Nephron progenitor cell (in vitro differentiated cells): ENCODE measurements at places on chromosomes 16 and 17.

DNA sequence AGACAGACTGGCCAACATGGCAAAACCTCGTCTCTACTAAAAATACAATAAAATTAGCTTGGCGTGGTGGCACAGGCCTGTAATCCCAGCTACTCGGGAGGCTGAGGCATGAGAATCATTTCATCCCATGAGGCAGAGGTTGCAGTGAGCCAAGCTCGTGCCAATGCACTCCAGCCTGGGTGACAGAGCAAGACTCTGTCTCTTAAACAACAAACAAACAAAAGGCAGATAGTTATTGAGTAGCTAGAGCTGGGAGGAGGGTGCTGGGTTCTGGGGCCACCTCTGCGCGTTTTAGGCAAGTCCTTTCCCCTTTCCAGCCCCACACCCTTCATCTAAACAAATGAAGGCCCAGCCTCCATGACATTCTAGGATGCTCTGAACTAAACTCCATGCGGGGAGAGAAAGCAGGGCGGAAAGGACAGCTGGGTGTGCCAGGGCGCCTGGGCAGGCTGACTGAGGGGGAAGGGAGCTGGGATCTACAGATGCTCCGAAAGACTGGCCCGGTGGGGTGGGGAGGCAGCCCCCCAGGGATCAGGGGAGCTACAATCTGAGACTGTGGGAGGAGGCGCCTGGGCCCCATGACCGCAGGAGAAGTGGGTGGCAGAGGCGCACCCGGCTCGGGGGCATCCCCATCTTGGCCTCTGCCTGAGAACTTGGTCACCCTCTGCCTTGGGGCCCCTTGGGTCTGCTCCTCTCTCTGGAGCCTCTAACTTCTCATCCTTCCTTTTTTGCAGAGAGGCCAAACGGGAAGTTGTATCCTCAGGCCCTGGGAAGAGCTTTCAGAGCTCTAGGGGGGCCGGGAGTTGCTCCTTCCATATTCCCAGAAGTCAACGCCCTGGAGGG lies 910 bp downstream of the ITGAL start:
- no peak overlapping the region for H3K27ac ChIP-seq
- no peak overlapping the region for H3K4me3 ChIP-seq
- no peaks in the 10 kb centered on the region for H3K4me1 ChIP-seq

DNA sequence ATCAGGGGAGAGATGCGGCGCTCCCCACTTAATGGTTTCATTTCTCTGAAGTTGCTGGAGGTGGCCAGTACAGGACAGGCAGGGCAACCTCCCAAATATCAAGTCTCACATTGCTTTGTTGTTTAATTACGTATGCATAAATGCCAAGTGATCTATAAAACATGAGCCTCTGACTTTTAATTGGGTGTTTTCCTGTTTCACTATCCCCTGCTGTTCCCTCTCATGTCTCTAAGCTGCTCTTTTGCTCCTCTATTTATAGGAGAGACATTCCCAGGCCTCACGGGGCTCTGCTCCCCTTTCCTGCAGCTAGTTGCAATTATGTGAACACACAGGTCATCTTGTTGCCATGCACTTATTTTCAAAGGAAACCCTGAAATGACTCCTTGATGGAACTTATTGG lies 1173.5 kb upstream of the GOT2 start:
- no peak overlapping the region for H3K4me3 ChIP-seq
- H3K27ac ChIP-seq, result peak overlapping the region; percentile 90
- no peaks in the 10 kb centered on the region for H3K27me3 ChIP-seq
- no peaks in the 10 kb centered on the region for H3K36me3 ChIP-seq

DNA sequence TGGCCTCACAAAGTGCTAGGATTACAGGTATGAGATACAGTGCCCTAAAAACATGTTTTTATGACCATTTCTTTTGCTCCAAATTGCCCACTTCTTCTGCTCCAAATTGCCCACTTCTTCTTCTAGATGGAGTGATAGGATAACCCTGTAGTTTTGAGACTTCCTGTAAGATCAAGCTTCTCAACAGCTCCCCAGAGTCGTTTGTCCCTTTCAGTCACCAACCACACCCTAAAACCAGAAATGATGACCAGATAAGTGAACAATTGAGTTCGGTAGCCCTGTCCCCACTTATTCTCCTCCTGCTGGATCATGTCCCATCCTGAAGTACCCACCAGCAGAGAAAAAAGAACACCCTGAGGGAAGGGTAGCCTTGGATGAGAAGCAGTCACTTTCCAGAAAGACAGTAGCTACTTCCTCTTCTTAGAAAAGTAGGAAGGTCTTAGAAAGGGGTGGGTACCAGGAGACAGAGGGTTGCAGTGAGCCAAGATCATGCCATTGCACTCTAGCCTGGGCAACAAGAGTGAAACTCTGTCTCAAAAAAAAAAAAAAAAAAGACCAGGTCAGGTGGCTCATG lies 2.5 kb downstream of the ODAD4 start:
- peak overlapping the region; percentile 16 for H3K4me3 ChIP-seq
- H3K27me3 ChIP-seq, result peaks cover 4% of the 10 kb centered on the region
- H3K27ac ChIP-seq, result no peak overlapping the region
- peaks cover 33% of the 10 kb centered on the region for H3K4me1 ChIP-seq

DNA sequence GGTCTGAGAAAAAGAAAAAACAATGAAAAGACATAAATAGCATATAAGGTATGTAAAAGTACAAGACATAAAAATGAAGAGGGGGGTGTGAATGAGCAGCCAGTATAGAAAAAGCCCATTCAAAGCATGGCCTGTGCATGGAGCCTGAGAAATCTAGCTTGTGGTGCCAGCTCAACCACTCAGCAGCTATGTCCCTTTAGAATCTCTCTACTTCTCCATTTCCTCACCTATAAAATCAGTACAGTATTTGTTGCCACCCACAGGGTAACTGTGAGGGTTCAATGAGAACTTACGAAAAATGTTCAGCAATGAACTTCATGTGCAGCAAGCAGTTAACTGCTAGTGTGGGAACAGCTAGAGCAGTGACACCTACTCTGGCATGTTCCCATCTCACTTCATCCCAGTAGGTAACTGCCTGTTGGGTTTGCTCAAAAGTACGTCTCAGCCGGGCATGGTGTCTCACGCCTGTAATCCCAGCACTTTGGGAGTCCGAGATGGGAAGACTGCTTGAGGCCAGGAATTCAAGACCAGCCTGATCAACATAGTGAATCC lies 15.3 kb downstream of the CYTH1 start:
- DNase-seq, result no peak
- no peak overlapping the region for H3K27ac ChIP-seq
- peaks cover 8% of the 10 kb centered on the region for H3K4me1 ChIP-seq
- H3K27me3 ChIP-seq, result no peaks in the 10 kb centered on the region

- no peak overlapping the region for H3K4me3 ChIP-seq
- DNase-seq, result no peak
- H3K27ac ChIP-seq, result no peak overlapping the region
- H3K4me1 ChIP-seq, result peaks cover 20% of the 10 kb centered on the region
Observed at GRCh38 chr17:59897090-59897489, 4.2 kb downstream of the RPS6KB1 start.

DNA sequence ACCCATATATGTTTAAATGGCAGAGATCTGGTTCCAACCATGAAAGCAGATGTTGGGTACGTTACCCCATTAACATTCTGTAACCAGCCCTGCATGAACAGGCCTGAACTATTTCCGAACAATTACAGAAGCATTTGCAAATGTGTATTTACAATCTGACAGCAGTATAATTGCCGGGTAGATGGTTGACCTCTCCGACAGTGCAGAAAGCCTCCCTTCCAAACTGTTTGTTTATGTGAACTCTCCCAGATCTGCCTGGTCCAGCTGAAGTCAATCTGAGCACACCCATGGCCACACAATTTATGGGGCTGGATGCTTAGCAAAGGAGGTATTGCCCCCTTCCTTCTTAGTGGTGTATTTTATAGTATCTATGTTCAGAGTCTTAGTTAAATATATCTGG lies 21.8 kb downstream of the NUDT7 start:
- peaks cover 12% of the 10 kb centered on the region for H3K4me1 ChIP-seq
- H3K4me3 ChIP-seq, result no peak overlapping the region
- H3K27me3 ChIP-seq, result peaks cover 6% of the 10 kb centered on the region
- DNase-seq, result no peak
- no peak overlapping the region for H3K27ac ChIP-seq

DNA sequence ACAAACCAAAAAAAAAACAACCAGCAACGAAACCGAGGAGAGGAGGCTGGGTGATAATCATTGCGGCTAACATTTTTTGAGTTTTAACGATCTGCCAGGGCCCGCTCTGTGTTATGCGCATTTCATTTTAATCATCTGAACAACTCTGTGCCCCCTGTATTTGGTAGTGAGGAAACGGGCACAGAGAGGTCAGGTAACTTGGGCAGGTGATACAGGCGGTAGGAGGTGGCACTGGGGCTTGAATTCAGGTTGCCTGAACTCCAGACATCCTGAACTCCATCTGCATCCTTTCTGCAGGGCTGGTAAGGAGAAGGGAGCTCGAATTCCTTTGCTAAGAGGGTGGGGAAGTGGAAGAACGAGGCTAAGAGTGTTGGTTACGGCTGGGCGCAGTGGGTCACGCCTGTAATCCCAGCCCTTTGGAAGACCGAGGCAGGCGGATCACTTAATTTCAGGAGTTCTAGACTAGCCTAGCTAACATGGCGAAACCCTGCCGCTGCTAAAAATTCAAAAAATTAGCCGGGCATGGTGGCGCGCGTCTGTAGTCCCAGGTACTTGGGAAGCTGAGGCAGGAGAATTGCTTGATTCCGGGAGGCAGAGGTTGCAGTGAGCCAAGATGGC lies 1.1 kb downstream of the CLUAP1 start:
- peaks cover 19% of the 10 kb centered on the region for H3K4me1 ChIP-seq
- H3K4me3 ChIP-seq, result peak overlapping the region; percentile 95
- DNase-seq, result no peak

DNA sequence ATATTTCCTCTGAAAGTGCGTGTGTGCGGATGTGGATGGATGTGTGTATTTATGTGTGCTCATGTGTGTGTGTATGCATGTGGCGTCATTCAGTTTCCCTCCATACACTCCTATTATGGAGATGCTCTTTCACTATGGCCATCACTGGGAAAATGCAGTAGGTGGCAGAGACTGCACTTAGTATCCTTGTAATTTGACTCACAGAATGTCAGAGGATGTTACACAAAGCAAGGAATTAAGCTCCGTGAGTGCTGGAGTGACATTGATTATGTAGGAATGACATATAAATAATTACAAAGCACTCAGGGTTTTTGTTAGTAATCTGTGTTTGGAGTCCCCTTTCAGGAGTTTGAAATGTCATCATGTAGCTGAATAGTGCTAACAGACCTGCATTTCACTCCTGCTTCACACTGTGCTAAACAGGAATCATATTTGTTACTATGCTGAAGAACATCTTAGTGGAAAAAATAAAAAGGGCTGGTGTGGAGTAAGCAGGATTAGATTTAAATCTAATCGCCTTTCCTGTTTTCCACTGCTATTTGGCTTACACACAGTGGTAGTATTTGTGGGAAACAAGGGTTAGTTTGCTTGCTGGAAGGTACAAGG lies 59.6 kb downstream of the HS3ST4 start:
- H3K36me3 ChIP-seq, result no peaks in the 10 kb centered on the region
- no peaks in the 10 kb centered on the region for H3K4me1 ChIP-seq
- H3K27me3 ChIP-seq, result peaks cover 10% of the 10 kb centered on the region

DNA sequence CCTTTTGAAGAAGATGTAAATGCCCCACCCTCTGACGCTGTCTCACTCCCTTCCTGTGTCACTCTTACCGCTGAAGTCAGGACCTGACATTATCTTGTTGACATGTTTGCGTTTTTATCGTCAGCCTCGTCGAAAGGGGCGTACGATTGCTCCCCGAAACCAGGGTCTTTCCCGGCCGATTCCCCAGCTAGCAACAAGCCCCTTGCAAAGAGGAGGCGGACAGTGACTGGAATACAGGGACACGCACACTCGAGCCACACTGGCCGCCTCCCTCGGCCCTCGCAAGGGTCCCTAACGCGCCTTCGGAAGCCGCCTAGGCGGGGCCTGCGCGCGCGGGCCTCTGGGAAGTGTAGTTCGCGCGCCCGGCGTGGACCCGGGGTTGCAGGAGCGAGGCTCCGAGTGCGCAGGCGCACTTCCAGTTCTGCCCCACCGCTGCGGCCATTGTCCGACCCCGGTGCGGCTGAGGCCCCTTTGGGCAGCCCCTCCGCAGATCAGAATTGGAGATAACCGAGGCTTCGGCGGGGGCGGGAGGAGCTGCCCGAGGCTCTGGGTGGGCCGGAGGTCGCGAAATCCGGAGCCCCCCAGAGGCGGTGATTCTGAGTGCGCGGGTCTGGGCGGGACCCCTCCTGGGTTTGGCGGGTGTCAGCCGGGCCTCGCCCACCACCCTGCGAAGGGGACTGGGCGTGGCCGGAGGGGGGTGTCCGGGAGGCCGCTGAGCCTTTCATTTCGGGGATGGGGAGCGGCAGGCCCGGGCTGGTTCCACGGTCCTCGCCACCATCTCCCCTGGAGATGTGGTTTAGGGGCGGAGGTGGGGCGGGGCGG lies at the start of gene ZFP90:
Gene ZFP90, plus strand, starts transcription at position 412 of the 822 bp plus-strand sequence. CDS start 502 bp downstream, outside the sequence.
- peak; percentile 93 for DNase-seq
- H3K36me3 ChIP-seq, result peaks cover 74% of the 10 kb centered on the region
- H3K4me3 ChIP-seq, result peak within 1 kb of the TSS; percentile 94
- peak within 1 kb of the TSS; percentile 70 for H3K27ac ChIP-seq
- peaks cover 14% of the 10 kb centered on the region for H3K4me1 ChIP-seq

- H3K4me3 ChIP-seq, result no peak overlapping the region
- no peaks in the 10 kb centered on the region for H3K36me3 ChIP-seq
- no peak overlapping the region for H3K27ac ChIP-seq
- no peak for DNase-seq
Observed at GRCh38 chr17:17983376-17983775, 10.7 kb downstream of the DRC3 start.

GRCh38 chr16:52165961-52166360 lies 381.0 kb downstream of the TOX3 start:
- no peaks in the 10 kb centered on the region for H3K36me3 ChIP-seq
- no peak overlapping the region for H3K27ac ChIP-seq
- peaks cover 4% of the 10 kb centered on the region for H3K27me3 ChIP-seq
- no peak for DNase-seq

DNA sequence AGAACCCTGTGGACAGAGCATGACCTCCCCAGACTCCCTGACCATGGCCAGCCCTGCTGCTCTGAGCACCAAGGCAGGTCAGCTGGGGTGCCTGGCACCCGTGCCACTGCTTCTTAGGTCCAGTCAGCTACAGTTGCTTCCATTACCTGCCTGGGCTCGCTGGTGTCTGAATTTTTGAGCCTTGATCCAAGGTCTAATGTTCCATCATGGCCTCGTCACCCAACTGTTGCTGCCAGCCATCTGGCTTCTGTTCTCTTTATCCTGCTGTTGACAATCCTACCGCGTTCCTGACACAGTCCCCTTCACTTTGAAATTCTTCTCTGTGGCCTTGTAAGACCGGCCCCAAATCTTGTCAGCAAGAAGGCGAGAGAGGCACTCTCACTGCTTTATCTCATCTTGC lies 16.7 kb downstream of the GLYR1 start:
- no peak overlapping the region for H3K4me3 ChIP-seq
- H3K36me3 ChIP-seq, result peaks cover 56% of the 10 kb centered on the region
- H3K27ac ChIP-seq, result peak overlapping the region; percentile 0
- DNase-seq, result no peak
- no peaks in the 10 kb centered on the region for H3K27me3 ChIP-seq

DNA sequence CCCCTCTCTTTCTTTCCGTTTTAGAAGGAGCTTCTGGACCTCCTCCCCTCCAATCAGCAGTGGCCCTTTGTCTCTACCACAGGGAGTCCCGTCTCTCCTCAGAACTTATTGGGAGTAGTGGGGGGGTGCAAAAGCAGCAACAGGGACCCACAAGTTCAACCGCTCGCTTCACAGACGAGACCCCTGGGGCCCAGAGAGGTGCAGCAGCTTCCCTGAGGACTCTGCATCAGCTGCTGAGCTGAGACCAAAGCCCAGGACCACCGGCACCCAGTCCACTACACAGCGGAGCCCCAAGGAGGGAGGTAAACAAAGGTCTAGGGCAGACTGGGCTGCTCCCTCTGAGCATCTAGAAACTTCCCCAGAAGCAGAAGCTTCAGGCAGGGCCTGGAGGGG lies 123.9 kb downstream of the SDK2 start:
- H3K27ac ChIP-seq, result no peak overlapping the region
- no peak overlapping the region for H3K4me3 ChIP-seq
- H3K4me1 ChIP-seq, result peaks cover 21% of the 10 kb centered on the region
- DNase-seq, result no peak
- H3K36me3 ChIP-seq, result no peaks in the 10 kb centered on the region
